ENCODE measurements at places on chromosomes 7 and 10. TPM values are rescaled to one million over a fixed set of nuclear protein-coding genes. Genes with fewer than 3 reads are reported as not detected.

The GNAT3 gene
- total RNA-seq, result 0.26 TPM

The NMT2 gene
- total RNA-seq, result 9.9 TPM

The GPR37 gene
- total RNA-seq, result 5.7 TPM

The TFAM gene
- 10.1 TPM for total RNA-seq

The VENTX gene
- total RNA-seq, result 0.26 TPM

The GPRIN2 gene
- total RNA-seq, result 16.3 TPM

The C10orf143 gene
- total RNA-seq, result 3.3 TPM

The CRHR2 gene
- total RNA-seq, result 0.33 TPM

The KCNMA1 gene
- 5.9 TPM for total RNA-seq

The SYT15B gene
- 8.3 TPM for total RNA-seq

The EVX1 gene
- not detected for total RNA-seq

The PHF14 gene
- total RNA-seq, result 28.3 TPM

The TRIM73 gene
- total RNA-seq, result 1.8 TPM

The CTNNA3 gene
- under 0.01 TPM for total RNA-seq

The SPDYE2 gene
- not detected for total RNA-seq

The TEX47 gene
- total RNA-seq, result not detected

The ZDHHC16 gene
- total RNA-seq, result 17.5 TPM

The TPST1 gene
- 16.5 TPM for total RNA-seq

The HOXA10 gene
- 0.52 TPM for total RNA-seq

The SPDYE2B gene
- total RNA-seq, result not detected

The NAT16 gene
- not detected for total RNA-seq

The PDK4 gene
- 308 TPM for total RNA-seq

The TFR2 gene
- not detected for total RNA-seq

Data from body of pancreas (tissue), 4 donors.